ENCODE measurements at places on chromosomes 4 and X. TPM values are rescaled to one million over a fixed set of nuclear protein-coding genes. Genes with fewer than 3 reads are reported as not detected.

The CYSLTR1 gene
- total RNA-seq, result 1.2 TPM

The CT83 gene
- total RNA-seq, result not detected

The GABRB1 gene
- total RNA-seq, result not detected

DNA sequence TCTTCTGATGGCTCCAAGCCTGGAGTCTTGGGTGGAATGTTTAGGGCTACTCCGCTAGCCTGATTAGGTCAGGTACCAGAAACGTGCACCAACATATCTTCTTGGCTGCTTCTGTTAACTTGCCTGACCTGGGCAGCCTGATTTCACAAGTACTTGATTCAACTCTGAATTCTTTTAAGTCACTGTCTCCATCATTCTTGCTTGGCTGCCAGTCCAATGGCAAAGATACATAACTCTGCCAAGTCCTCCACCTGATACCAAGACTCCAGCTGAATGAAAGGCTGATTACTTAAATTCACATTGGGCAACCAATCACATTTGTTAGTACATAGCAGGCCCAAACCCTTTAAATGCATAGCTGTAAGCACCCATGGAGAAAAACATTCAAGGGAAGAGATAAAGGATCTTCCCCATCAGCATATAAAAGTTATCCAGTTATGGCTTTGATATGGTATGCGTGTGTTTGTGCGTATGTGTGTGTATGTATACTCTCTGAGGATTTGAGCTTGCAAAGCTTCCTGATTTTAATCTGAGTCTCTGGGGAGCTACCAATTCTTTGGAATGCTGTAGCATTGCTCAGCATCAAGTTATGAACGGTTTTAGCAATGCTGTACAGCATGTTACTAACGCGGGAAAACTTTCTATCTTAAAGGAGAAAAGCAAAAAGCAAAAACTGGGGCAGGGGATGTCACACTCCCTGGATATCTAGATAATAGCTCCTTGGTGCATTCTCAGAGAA is 917.2 kb downstream of the DMD start:
- H3K36me3 ChIP-seq, result no peaks in the 10 kb centered on the region
- no peaks in the 10 kb centered on the region for H3K27me3 ChIP-seq
- no peak overlapping the region for H3K4me3 ChIP-seq
- H3K4me1 ChIP-seq, result no peaks in the 10 kb centered on the region
- no peak overlapping the region for H3K27ac ChIP-seq
- no peak for DNase-seq

The TMEM271 gene
- total RNA-seq, result not detected

The HADH gene
- 43.0 TPM for total RNA-seq

The SLAIN2 gene
- 40.8 TPM for total RNA-seq

- no peak for DNase-seq
- H3K4me1 ChIP-seq, result no peaks in the 10 kb centered on the region
- H3K27ac ChIP-seq, result no peak overlapping the region
- H3K36me3 ChIP-seq, result no peaks in the 10 kb centered on the region
- no peak overlapping the region for H3K4me3 ChIP-seq
- no peaks in the 10 kb centered on the region for H3K27me3 ChIP-seq
These were observed 16.0 kb downstream of the ZNF185 start for GRCh38 chrX:152913910-152914309.

The C4orf17 gene
- not detected for total RNA-seq

Measured in thyroid gland (tissue), 4 donors.